ENCODE measurements at places on chromosomes 16 and 17.
A peak's percentile ranks its signal among the peaks of the same experiment; 100 is the strongest.

DNA sequence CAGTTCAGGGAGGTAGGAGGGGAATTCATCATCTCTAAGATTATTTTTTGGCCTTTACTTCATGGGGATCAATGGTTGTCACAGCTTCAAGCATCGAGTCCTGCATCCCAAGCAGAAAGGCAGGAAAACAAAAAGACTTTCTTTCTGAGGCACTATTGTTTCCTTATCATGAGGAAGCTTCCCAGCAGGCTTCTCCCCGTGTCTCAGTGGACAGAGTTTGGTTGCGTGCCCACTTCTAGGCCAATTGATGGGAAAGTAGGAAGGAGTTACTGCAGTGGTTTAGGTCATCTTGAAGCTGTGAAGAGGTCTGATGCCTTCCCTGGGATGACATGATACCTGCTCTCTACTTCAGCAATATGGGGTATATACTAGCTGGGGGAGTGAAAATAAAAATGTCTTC is 175.3 kb upstream of the CDH13 start:
- DNase-seq = no peak

DNA sequence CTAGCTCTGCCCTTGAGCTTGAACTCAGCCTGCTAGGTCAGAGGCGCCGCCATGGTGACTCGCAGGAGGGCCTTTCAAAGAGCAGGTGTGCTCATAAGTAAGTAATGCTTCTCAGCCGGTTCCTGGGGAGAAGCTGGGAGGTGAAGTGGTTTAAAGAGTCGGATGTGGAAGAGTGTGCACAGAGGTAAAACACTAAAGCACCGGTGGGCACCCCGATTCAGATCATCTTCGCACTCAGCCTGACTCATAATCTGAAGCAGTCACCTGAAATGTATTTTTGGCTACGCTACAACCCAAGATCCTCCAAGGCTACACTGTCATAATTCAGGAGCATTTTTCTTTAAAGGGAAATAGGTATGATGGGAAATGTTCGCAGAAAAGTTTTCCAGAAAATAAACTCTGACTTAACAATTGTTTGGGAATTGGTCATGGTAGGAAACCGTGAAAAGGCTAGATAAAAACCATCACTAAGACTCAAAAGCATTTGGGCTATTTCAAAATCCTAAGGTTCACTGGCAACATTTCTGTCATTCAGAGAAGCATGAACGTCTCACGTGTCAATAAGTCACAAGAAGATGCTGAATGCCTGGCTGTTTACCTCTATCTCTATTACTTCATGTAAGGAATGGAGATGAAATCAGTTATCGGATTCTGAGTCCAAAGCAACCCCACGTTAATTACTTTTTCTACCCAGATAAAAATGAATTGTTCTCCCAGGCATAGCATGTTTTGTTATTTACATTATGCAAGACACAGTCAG is 17.8 kb downstream of the CDH8 start:
- DNase-seq = no peak

- DNase-seq = no peak
These were observed 2.6 kb downstream of the PPP1R9B start for GRCh38 chr17:50147841-50148225.

- DNase-seq = no peak
These were observed 248.0 kb downstream of the RBFOX3 start for GRCh38 chr17:79362772-79363305.

GRCh38 chr16:632486-633335 is 1.9 kb downstream of the WFIKKN1 start:
- no peak for DNase-seq

GRCh38 chr16:1184156-1184868 is 31.4 kb downstream of the CACNA1H start:
- DNase-seq = no peak

DNA sequence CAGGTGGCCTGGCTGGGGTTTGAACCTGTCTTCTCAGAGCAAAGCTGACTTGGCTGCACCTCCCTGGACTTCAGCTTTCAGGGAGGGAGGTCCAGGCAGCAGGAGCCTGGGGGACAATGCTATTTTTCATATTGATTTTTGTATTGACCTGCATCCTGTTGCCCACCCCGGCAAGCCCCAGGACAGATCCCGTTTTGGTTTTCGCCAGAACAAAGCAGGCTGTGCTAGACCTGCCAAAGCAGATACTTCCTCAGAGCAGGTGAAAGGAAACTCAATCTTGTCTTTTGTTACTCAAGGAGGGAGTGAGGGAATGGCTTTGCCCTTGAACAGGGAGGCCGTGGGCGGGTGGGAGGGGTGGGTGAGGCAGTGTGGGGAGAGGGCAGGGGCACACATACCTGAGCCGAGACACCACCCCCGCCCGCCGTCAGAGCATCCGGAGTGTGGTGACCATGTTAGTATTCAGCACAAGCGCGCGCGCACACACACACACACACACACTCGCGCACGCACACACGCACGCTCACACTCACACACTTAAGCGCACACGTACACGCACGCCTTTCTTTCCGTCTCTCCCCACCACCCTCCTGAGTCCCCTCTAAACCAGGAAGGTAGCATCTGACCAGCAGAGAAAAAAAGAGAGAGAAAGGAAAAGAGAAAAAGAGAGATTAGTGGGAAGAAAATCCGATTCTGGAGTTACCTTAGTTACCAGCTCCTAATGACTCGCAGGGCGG is 59.5 kb downstream of the RAI1 start:
- peak; percentile 24 for DNase-seq

- DNase-seq = no peak
These were observed 1431.3 kb upstream of the CDH8 start for GRCh38 chr16:63467513-63467912.

- DNase-seq = no peak
These were observed 39.8 kb upstream of the METTL16 start for GRCh38 chr17:2551493-2551892.

DNA sequence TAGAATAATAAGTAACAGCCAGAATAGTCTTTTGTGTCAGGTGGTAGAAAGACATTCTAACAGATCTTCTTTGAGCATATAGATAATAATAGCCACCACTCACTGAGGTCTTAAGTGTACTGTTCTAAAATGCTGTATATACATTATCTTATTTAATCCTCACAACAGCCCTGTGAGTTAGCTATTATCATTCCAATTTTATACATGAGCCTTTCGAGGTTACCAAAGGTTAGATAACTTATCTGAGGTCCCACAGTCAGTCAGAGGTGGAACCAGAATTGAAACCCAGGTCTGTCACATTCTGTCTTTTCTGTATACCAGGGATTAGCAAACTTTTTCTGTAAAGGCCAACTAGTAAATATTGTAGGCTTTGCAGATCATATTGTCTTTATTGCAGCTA is 23.2 kb downstream of the REXO5 start:
- DNase-seq = no peak

- peak; percentile 72 for DNase-seq
These were observed 621 bp downstream of the CEP95 start for GRCh38 chr17:64507413-64507782.

DNA sequence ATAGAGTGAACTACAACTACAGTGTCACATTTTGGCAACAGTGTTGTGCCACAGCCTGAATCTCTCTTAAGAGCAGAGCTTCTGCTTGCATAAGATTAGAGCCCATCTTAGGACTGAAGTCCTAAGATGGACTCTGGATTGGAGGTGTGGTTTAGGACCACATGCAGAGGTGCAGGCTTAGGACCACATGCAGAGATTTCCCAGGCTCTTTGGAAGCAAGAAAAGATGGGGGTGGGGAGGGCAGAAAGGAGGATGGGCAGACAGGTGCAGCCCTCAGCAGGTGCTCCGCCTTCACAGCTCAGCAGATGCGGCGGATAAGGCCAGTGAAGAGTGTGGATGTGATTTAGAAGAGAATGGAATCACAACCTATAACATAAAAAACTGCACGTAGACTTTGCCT is 128.7 kb downstream of the TANGO6 start:
- no peak for DNase-seq

DNA sequence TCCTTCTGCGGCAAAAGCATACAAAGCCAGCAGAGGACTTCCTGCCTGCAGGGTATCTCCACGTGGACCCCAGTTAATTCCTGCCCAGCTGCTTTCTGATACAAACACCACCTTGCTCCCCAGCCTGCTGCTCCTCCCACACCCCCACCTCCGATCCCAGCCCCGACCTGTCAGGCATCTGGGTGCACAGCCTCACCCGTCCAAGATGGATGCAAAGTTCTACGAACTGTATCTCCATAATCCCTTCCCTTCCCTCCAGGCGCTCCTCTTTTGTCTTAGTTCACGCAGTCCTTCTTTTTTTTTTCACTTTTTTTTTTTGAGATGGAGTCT is 15.6 kb upstream of the FOXJ1 start:
- no peak for DNase-seq

- DNase-seq = no peak
These were observed 16.7 kb downstream of the TPSG1 start for GRCh38 chr16:1208239-1208830.

DNA sequence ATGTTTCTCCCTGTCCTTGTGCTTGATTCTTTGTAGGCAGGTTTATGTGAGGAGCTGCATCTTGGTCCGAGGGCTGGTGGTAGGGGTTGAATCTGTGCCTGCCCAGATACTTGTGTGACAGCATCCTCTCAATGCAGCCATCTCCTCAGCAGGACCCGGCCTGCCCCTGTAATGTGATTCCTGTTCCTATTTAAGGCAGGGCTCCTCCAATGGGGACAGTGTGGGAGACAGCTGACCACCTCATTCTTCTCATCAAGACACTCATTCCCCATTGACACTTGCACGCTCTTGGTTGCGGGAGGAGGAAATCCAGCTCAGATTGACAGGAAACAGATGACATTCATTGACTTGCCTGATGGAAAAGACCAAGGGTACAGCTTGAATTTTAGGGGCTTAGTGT is 384.5 kb downstream of the CPPED1 start:
- DNase-seq = no peak

DNA sequence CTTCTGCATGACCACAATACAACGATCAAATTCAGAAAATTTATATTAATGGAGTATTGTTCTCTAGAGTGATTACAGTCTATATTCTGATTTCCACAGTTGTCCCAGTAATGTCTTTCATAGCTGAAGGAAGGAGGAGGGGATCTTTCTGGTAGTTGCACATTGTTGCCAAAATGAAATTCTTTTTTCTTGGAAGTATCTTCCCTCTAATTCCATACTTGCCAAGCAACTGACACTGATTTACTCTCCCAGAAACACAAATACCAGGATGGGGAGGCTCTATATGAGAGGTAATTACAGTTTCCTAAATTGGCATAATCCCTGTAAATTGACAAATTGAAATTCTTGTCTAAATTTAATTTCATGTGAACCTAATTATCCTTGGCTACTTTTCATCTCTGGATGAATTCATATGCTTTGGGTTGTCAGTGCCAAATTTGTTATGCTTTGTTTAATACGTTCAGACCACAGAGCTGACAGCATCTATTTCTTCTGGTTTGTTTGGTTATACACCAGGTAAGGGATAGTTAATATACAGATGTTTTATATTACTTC is 30.0 kb downstream of the NOL11 start:
- no peak for DNase-seq

- DNase-seq = no peak
These were observed 77.1 kb upstream of the HS3ST3A1 start for GRCh38 chr17:13678841-13679240.

DNA sequence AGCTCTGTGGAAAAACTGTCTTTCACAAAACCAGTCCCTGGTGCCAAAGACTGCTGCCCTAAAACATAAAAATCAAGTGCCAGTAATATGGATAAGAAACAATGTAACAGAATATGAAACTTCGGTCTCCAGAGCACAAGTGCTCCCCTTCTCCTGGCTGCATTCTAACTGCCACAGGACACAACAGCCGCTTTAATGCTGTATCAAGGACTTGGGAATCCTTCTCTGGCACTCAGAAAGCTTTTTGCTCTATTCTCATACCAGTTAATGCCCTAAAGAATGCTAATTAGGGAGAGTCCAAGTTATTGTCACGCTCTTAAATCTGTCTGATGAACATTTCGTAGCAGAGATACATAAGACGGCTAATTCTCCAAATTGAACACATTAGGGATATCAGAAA is 90.9 kb downstream of the PARN start:
- DNase-seq = no peak

GRCh38 chr16:8519179-8519578 is 71.1 kb downstream of the TMEM114 start:
- DNase-seq = no peak

GRCh38 chr17:44878627-44879221 is 20.5 kb downstream of the EFTUD2 start:
- peak; percentile 14 for DNase-seq

- no peak for DNase-seq
These were observed 41.0 kb downstream of the TADA2A start for GRCh38 chr17:37447641-37448040.

GRCh38 chr16:24999088-24999670 is 16.0 kb downstream of the ARHGAP17 start:
- DNase-seq = no peak

GRCh38 chr17:80663781-80664206 is 119.2 kb downstream of the RPTOR start:
- peak; percentile 44 for DNase-seq

DNA sequence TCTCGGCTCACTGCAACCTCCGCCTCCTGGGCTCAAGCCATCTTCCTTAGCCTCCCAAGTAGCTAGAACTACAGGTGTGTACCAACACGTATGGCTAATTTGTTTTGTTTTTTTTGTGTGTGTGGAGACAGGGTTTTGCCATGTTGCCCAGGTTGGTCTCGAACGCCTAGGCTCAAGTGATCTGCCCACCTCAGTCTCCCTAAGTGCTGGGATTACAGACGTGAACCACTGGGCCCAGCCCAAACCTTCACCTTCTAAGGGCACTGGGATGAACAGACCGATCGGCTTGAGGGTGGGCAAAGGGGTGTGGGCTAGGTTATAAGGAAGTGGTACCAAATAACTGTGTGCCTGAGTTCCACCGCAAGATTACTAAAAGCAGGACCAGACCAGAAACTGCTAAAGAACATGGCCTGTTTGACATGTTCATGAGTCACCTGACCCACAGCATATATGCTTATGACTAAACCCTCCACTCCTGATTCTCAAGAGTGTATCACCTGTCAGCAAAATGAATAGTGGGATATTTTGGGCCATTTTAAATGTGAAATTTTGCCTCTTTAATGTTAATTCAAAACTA is 8.1 kb downstream of the TMEM97 start:
- peak; percentile 89 for DNase-seq

- DNase-seq = peak; percentile 37
These were observed 33.7 kb upstream of the MFSD6L start for GRCh38 chr17:8832711-8833352.

- DNase-seq = no peak
These were observed 60.5 kb downstream of the TK2 start for GRCh38 chr16:66489385-66489784.

DNA sequence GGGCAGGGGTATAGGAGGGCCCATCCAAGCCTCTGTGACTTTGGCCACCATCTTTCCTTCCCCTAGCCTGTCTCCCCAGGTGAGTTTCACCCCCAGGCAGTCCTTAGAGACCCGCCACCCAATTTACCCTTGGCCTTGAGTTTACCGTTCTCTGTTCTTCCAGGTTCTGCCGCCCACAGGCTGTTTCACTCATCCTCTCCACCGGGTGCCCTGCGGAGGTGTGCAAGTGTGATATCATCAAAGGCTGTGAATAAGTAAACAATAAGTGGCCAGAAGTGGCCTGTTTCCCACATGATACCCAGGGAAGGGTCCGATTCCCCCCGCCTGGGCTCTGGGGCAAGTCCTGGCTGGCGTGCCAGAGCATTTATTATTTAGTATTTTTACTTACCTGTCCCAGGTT is 15.1 kb upstream of the TLCD3B start:
- DNase-seq = no peak

- DNase-seq = no peak
These were observed 486 bp downstream of the SYT17 start for GRCh38 chr16:19168371-19169081.

GRCh38 chr16:81740169-81740568 is 38.9 kb upstream of the PLCG2 start:
- DNase-seq = no peak

Data from activated CD4-positive, alpha-beta T cell treated with anti-CD3 and anti-CD28 coated beads, Interleukin-10, Interleukin-2, amounts not matched to agents 100 ng/mL and 50 ng/mL, durations not matched to agents 16 hours and 8 hours (primary cell).